ENCODE measurements at places on chromosomes 11 and 22.

- no peak for DNase-seq
Observed at GRCh38 chr22:33539902-33540751, 380.1 kb downstream of the LARGE1 start.

- no peak for DNase-seq
Observed at GRCh38 chr11:69094111-69094914, 45.6 kb downstream of the TPCN2 start.

- DNase-seq = no peak
Observed at GRCh38 chr11:1868056-1868635, 15.3 kb downstream of the LSP1 start.

DNA sequence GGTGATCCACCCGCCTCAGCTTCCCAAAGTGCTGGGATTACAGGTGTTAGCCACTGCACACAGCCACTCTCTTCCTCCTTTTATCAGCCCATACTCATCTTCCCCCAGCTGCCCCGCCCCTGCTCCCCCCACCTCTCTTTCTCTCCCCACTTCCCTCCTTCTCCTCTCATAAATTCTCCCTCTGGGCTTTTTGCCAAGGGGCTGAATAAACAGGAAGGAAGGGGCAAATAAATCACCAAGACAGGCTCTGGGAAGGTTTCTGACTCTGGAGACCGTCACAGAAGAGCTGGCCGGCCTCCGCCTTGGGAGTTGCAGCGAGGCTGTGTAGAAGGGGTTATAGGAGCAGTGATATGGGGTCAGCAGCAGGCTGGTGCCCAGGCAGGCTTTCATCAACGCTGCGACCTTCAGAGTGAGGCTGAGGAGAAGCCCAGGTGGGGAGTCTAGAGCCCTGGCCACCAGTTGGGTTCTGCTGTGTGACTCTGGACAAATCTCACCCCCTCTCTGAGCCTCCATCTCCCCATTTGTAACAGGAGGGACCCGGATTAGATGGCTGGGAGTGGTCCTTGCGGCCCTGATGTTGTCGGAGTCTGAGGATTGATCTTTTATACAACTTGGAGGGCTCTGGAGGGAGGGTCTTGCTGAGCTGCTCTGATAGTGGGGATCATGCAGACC lies 62.6 kb upstream of the RASD2 start:
- DNase-seq = no peak

- no peak for DNase-seq
Observed at GRCh38 chr11:60251485-60252212, 8.7 kb upstream of the MS4A4E start.

DNA sequence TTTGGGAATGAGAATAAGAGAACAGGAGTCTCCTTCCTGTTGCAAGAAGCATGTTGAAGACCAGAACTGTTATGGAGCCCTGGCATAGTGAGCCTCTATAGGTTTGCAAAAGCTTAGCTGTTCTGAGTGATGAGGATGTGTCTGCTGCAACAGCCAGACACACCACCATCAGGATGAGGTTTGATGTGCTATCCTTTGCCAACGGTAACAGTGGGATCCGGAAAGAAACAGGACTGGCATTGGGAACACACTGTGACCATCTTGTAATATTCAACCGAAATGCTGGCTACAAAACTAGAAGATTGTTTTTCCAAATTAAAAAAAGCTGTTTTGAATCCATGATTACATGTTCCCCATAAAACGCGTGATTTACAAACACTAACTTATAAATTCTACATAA lies 117.0 kb downstream of the ME3 start:
- no peak for DNase-seq

- DNase-seq = no peak
Observed at GRCh38 chr11:73991471-73992006, 8.9 kb upstream of the UCP2 start.

GRCh38 chr22:48806227-48806781 lies 1021.4 kb downstream of the BRD1 start:
- DNase-seq = no peak

DNA sequence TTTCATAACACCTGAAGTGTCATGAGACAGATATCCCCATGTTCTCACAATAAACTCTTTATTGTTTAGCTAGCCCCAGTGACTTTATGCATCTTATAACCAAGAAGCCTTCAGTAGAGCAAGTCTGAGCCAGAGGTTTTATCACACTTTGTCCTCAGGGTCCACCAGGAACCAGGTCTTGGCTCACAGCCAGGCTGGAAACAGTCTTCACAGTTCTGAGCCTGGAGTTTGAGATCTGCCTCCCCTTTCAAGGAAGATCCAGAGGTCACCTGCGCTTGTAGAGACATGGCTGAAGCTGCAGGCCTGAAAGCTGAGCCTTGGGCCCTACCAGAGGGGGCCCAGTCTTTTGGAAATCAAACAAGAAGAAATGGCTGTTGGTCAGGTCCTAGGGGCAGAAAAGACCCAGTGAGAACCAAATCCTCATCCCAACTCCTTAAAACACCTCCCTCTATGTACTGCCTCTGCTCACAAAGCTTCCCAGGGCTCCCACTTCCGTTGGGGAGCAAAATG lies 3.5 kb downstream of the RRP8 start:
- no peak for DNase-seq

GRCh38 chr22:38294193-38294592 lies 21.4 kb upstream of the TMEM184B start:
- no peak for DNase-seq

- DNase-seq = peak; percentile 6
Observed at GRCh38 chr11:15507592-15507991, 392.9 kb downstream of the INSC start.

GRCh38 chr22:31650391-31650790 lies 11.6 kb downstream of the PISD start:
- DNase-seq = no peak

DNA sequence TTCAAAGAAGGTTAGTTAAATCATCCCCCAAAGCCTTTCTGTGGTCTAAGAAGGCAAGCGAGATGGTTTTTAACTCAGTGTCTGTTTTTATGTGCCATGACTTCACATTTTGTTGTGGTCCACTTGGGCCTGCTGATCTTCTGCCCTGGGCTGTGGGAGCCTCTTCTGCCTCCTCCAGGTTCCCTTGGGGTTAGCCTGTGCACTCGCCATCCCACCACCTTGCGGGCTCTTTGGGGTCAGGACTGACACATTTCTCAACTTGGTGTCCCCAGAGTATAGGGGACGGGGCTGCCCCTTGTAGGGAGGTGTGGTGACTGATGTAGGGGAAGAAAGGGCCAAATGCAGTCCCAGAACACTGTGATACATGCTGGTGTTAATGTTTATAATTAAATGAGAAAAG lies 207.0 kb downstream of the TBC1D22A start:
- DNase-seq = no peak

GRCh38 chr11:92447586-92447985 lies 223.0 kb downstream of the FAT3 start:
- no peak for DNase-seq

DNA sequence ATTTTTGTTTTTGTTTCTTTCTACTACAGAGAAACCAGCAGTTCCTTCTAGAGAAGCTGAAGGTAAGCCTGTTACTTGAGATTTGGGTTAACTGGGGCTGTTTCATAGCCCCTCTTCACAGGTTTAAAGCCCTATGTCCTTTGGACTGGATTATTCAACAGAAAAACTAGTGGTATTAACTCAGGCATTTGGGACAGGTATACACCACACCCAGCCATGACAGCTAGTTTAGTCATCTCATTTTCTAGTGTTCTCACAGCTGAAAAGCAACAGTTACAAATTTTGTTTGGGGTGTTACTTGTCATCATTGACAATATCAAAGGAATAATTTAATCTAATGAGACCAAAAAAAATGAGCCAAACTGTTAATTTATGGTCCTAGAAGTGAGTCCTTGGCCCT lies 14.0 kb downstream of the LAYN start:
- DNase-seq = no peak

DNA sequence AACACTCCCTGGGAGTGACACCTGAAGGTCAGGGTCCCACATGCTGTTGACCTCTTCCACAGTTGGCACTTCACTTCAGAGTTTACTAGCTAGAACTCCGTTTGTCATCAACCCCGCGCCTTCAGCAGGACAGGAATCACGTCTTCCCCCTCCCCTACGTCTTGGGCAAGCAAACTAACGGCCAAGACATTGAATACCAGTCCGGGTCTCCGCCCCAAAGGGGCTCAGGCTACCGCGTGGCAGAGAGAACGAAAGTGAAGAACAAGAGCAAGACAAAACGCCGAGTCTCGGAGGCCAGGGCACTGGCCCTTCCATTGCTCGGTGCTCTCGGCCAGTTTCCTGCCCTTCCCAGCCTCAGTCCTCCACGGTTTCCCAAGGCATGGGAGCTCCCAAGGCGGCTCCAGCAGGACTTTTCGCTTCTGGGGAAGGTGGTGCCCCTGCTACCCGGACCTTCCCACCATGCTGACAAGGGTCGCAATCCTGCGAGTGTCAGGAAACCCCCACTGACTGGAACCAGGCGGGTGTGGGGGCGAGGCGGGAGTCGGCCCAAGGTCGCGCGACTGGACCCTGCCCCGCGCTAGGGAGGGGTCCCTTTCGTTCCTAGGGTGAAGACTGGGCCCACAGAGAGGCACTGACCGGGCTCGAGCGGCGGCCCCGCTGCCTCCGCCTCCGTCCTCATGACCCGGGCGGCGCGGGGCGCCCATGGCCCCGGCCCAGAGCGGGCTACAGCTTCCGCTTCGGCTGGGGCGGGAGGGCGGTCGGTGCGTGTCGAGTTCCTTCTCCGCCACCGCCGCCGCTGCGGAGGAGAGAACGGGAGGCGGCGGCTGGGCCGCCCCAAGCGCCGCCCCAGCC lies at the start of gene GUCD1:
Gene GUCD1 (minus strand): TSS at position 826 of the 852 bp plus-strand sequence. CDS start 147 bp downstream, at position 679.
- DNase-seq = no peak

- DNase-seq = no peak
Observed at GRCh38 chr11:65965986-65966762, 4.6 kb downstream of the SART1 start.

- DNase-seq = no peak
Observed at GRCh38 chr11:108872781-108873291, 208.0 kb downstream of the DDX10 start.

DNA sequence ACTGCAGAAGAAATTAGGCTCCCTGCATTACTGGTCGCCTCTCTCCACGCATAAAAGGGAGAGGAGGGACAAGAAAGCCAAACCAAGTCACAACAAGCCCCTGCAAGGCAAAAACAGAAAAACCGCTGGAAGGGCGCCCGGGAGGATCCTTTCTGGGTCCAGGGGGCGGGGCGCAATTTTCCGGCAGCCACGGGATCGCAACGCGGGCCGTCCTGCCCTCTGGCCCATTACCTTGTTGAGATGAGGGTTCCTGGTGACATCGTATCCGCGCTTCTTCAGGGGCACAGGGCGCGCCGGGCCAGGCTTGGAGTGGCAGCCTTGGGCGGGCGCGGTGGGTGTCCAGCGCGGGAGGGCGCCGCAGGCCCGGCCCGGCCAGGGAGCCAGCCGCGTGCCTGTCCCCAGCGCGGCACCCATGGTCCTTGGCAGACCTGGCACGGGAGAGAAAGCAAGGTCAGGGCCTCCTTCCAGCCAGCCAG lies 847 bp downstream of the ME3 start:
- no peak for DNase-seq

GRCh38 chr22:47198801-47199251 lies 436.4 kb downstream of the TBC1D22A start:
- DNase-seq = no peak

- DNase-seq = no peak
Observed at GRCh38 chr22:19641983-19642451, 72.3 kb upstream of the SEPTIN5 start.

- DNase-seq = no peak
Observed at GRCh38 chr22:17172029-17172833, 13.2 kb upstream of the HDHD5 start.

GRCh38 chr22:42596863-42597530 lies 17.7 kb downstream of the POLDIP3 start:
- DNase-seq = no peak

DNA sequence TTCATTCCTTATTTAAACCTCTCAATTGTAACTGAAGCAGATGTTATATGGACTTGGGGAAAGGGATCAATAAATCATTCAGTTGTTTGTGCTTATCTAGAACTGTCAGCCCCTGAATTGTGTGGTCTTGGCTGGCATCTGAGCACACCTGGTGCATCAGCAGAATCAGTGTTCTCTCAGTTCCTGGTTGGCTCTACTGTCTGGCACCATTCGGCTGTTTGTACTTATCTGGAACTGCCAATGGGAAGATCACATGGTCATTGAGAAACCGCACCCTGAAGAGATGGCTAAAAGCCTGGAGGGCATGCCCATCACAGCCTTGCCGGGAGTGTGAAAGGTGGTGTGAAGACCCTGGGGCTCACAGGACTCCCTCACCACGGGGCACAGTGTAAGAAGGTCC lies 37.1 kb upstream of the EHF start:
- DNase-seq = no peak

DNA sequence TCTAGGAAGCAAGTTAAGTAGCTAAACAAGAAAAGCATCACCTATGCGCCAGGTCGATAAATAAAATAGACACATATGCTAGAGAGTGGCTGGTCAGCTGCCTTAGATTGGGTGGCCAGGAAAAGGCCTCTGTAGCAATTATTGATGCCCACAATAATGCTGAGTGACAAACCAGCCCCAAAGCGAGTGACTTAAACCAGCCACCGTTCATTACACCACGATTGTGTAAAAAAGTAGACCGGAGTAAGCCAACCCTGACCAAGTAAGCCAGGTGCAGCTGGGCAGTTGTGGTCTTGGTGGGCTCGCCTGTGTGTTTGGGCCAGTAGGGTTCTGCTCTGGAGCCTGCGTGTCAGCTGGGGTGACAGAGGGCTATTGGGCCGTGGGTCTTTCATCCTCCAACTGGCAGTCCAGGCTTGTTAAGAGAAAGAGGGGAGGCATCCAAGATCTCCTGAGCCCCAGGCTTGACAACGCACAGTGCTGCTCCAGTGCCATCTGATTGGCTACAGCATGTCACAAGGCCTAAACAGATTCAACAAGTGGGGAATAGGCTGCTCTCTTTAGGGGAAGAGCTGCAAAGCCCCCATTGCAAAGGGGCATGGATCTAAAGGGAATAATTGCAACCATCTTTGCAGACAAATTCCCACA lies 100.4 kb upstream of the PARVA start:
- DNase-seq = no peak

DNA sequence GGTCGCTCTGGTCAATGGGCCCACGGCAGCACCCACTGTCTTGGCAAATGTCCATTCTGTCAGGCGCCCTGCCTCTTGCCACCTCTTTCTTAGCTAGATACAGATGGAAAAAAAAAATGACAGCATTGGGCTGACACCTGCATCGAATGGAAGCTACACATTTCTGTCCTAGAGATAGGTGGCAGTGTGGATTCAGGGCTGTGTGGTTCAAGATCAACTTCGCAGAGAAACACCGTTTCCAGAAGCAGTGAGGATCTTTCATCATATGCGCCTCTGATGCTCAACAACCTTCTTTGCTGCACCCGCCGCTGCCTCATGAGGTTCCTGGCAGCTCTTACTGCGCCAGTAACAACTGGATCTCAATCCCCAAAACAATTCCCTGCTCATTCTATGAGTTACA lies 236.3 kb downstream of the KIRREL3 start:
- no peak for DNase-seq

GRCh38 chr11:79971255-79971654 lies 530.4 kb upstream of the TENM4 start:
- no peak for DNase-seq

DNA sequence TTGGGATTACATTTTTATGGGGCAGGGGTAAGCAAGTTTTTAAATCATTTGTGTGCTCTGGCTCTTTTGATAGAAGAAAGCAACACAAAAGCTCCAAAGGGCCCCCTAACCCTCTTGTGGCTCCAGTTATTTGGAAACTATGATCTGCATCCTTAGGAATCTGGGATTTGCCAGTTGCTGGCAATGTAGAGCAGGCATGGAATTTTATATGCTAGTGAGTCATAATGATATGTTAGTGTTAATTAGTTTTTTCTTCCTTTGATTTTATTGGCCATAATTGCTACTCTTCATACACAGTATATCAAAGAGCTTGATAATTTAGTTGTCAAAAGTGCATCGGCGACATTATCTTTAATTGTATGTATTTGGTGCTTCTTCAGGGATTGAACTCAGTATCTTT lies 10.1 kb downstream of the RAG1 start:
- no peak for DNase-seq

GRCh38 chr11:1199241-1199750 lies 23.6 kb upstream of the MUC5B start:
- DNase-seq = no peak
